Stimulated activated CD4-positive, alpha-beta T cell treated with anti-CD3 and anti-CD28 coated beads, Interleukin-1b, Interleukin-23, amount 100 ng/mL, for 1 hour (primary cell): ENCODE measurements at places on chromosomes 4 and X.

DNA sequence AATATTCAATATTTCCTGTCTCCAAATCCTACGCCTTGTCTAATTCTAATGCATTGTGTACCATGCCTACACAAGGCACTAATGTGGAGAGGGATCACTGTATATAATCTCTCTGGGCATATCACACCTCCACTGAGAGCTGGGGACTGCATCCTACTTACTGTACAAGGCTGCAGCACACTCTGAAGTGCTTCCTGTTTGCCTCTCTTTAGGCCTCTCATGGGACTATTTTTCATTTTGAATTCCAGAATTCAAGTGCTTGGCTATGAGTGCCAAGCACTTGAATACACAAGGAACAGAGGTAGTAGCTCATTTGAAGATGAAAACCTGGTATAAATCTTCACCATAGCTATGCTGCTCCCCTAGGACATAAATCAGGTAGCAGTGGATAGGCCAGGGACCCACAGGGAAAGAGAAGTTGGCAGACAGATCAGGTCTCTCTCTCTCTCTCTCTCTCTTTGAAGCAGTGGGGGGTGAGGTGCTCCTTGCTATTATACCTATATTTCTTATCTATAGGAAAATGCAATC, 229.7 kb upstream of the MBNL3 start:
- DNase-seq = no peak

- no peak for DNase-seq
Measured at GRCh38 chr4:7531640-7531994, 96.9 kb upstream of the PSAPL1 start.

GRCh38 chr4:109332926-109333464, 30.5 kb upstream of the COL25A1 start:
- no peak for DNase-seq

DNA sequence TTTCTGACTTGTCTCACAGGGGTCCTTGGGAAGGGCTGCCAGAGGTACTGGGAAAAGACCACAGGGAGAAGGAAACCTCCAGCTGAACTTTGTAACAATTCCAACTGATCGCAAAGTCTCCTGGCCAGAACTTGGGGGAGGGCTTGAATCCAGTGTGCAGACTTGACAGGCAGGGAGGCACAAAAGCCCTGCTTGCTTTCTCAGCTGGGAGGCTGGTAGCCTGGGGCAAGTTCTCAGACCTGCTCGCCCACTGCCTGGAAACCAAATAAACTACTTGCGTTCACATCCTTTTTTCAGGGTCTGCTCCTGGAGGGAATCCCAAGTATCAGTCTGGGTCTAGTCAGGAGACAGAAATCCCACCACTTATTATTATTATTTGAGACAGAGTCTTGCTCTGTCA, 48.0 kb upstream of the CASK start:
- DNase-seq = no peak

DNA sequence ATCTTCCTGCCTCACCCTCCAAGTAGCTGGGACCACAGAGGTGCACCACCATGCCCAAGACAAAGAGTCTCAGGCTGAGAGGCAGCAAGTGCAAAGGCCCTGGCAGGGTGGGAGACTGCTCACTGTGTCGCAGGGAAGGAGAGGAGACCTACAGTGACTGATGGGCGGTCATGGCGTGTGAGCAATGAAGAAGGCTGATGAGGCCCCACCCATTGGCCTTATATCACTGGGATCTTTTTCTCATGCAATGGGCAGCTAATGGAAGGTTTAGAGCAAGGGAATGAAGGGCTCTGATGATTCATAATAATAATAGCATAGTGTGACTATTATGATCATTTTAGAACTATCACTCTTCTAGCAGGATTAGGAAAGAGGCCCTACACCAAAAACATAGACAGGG, 20.9 kb downstream of the FAM9C start:
- DNase-seq = no peak

GRCh38 chr4:118279920-118280432, 72.8 kb downstream of the PRSS12 start:
- no peak for DNase-seq

GRCh38 chrX:19682712-19683331, 167.5 kb upstream of the MAP3K15 start:
- peak; percentile 23 for DNase-seq

DNA sequence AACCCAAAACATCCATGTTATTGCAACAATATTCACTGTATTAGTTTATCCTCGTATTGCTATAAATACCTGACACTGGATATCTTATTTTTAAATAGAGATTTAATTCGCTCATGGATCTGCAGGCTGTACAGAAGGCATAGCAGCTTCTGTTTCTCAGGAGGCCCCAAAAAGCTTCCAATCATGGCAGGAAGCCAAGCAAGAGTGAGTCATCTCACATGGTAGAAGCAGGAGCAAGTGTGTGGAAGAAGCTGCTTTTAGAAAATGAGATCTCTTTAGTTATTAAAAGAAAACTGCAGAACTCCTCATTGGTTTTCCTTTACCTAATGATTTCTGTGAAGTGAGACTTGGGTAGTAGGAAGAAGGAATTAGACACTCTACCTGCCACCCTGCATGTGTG, 16.4 kb downstream of the ZNF732 start:
- DNase-seq = no peak

DNA sequence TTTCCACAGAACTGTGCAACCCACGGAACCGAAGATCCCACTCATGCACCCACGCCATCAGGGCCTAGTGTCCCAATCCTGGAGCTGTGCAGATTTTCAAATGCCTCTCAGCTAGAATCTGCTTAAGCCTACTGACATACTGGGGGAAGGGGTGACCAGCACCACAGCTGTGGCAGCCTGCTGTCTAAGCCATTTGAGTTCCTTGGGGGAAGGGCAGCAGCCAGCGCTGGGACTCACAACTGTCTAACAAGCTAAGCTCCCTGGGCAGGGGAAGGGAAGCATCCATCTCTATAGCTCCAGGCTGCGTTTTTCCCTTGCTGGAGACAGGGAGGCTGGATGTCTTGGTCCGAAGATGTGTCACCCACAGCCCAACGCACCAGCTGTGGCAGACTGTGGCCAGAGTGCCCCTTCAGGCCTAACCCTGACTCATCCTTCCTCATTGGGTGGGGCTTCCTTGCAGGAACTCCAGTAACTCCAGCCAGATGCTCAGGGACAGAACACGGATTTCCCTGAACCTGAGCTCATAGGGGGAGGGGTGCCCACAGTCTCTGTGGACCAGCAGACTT, 194.8 kb downstream of the CHRDL1 start:
- DNase-seq = no peak

DNA sequence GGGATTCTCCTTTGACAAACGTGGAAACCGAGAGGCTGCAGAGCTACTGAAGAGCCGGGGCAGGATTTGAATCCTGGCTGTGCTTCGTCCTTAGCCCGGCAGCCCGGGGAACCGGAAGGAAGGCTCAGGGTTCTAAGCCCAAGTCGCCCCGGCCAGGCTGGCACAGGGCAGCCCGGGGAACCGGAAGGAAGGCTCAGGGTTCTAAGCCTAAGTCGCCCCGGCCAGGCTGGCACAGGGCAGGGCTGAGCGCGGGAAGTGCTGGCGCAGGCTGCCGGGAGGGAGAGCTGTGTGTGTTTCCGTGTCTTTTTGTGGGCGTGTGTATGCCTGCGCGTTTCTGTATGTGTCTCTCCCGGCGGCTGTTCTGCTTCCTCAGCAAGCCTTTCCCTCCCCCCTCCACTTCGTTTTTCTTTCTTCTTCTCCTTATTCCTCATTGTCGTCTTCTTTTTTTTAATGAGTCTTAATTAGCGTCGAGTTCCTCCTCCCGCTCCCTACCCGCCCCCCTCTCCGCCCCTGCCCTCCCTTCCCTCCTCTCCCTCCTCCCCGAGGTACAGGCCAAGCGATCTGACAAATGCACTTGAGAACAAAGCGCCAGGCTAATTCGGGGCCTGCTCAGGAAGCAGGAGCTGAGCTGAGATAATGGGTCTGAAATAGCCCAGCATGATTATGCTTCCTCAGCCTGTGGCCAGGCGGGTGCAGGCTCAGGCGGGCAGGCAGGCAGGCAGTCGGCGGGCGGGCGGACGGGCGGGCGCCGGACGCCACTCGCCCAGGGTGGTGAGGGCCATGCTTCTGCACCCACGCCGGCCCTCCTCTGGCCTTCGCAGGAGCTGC, 65.9 kb downstream of the EFNB1 start:
- DNase-seq = no peak

GRCh38 chr4:90027565-90027964, 99.6 kb upstream of the CCSER1 start:
- no peak for DNase-seq

DNA sequence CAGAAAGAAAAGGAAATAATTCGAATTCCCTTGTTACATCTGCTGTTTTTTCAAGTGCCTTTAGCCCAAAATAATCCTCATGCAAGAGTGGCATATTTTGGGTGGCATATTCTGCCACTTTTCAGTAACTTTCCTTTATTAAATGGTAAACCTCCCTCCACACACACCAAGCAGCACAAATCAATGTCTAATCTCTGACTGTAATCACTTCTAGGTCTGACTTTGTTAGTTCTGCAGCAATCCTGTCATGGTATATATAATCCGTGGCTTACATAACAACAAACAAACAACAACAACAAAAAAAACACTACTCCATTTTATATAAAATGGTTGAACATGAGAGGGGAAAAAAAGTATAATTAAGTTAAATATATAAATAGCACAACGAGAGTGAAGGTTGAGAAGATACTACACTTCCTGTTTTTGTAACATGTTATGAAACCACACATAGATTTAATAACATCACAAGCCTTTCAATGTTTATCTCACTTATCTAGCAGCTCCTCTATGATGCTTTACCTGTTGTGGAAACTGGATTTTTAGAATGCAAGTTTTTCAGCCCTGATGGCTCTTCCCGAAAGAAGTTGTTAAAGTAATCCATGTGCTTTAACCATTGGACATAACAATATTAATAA, 715.4 kb downstream of the GRXCR1 start:
- DNase-seq = no peak

GRCh38 chr4:52595001-52595400, 64.1 kb downstream of the USP46 start:
- no peak for DNase-seq

DNA sequence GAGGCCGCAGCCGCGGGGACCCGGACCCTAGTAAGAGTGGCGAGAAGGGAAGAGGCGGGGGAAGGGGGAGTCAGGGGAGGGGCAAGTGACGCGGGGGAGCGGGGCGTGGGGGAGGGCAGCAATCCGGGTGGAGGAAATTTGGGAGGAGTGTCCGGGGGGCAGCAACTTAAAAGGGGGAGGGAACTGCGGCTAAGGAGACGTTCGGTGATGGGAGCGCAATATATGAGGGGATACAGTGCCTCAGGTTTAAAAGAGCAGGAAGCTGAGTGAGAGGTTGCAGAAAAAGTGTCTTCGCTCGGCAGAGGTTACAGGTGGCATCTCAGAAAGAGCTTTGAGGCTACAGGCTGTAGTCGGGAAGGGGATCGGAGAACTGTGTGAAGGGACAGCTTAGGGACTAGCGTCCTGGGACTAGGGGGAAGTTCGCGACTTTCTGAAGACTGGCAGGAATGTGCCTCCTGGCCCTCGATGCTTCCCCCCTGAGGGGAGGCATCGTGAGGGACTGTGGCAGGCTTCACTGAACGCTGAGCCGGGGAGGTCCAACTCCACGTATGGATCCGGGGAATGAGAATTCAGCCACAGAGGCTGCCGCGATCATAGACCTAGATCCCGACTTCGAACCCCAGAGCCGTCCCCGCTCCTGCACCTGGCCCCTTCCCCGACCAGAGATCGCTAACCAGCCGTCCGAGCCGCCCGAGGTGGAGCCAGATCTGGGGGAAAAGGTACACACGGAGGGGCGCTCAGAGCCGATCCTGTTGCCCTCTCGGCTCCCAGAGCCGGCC, 519 bp downstream of the FOXO4 start:
- no peak for DNase-seq

GRCh38 chrX:129808829-129809796, 29.4 kb downstream of the SASH3 start:
- DNase-seq = no peak

DNA sequence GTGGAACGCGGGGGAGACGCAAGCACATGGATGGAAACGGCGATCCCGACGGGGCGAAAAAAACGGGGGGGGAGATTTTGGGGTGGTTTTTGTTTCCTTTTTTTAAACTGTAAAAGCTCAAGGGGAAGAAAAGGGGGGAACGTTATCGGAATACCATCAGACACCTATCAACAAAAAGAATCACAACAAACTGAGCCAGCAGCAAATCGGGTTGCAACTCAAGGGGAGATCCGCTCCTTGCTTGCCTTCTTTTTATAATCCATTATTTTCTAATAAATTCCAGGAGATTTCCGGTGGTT, 616 bp downstream of the MAML3 start:
- no peak for DNase-seq

GRCh38 chr4:184807797-184808712, 17.7 kb downstream of the ACSL1 start:
- no peak for DNase-seq

DNA sequence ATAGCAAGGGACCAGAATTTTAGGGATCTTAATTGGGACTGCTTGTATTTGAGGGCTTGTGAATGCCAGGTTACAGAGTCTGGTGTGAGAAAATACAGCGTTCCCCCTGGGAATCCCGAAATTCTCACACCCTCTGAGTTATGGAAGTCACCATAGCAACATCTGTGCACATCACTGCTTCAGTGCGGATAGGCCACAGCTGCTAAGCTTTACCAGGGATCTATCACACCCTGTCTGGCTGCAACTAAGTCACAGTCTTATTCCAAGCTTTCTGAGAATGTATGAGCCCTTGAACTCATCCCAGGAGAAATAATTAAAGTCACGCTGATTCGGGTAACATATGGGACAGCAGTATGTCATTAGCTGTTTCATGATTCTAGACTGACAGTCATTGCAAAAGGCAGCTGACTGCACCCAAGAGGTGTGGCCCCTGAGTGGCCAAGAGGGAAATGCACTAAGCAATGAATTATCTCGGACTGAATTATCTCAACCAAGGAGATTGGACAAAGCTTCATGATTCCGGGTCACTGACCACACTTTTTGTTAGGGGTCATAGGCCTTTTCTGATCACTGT, 46.7 kb upstream of the BTC start:
- no peak for DNase-seq

DNA sequence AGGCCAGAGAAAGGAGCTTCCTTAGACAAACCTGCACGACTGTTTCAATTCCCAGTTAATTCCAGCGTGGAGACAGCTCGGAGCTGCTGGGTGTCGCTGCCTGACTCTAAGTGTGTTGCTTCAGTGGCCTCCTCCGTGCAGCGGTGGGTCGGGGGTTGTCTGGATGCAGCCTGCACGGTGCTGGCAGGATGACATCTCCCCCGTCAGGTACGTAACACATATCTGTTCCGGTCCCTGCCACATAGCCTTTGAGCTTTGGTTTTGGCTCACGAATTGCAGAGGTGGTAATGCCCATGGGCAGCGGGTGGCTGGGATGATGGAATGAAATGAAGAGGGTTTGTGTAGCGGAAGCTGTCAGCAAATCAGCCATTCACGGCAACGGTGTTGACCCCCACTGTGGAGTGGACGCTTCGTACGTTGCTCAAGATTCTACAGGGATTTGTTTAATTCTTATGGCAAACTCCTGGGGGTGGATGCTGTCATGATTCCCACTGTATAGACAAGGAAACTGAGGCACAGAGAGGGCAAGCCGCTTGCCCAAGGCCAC, 33.7 kb upstream of the HMX1 start:
- DNase-seq = no peak

DNA sequence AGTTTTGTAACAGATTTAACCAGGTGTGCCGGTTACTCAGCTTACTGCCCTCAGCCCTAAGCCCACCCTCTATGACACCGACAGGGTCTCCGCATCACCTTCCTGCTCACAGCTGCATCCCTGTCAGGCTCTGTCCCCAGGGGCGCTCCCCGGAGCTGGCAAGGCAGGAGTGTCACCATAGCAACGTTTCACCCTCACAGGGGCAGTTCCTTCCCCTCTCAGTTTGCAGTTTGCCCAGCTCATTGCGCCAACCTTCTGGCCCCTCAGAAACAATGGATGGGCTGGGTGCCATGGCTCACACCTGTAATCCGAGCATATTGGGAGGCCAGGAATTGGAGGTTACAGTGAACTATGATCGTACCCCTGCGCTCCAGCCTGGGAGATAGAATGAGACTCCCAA, 42.6 kb downstream of the RGS12 start:
- no peak for DNase-seq
